ENCODE measurements at places on chromosomes 6 and 20. TPM values are rescaled to one million over a fixed set of nuclear protein-coding genes. Genes with fewer than 3 reads are reported as not detected.

The RANBP9 gene
- 14.9 TPM for total RNA-seq

The RGS19 gene
- total RNA-seq: 22.3 TPM

The CYP21A2 gene
- total RNA-seq: not detected

The F13A1 gene
- not detected for total RNA-seq

The TRIM40 gene
- total RNA-seq: not detected
